ENCODE measurements at places on chromosomes 3 and 15.

GRCh38 chr3:23202921-23203707, at the start of gene UBE2E2:
Gene UBE2E2, plus strand, starts transcription at chr3:23203327.
- DNase-seq = peak; percentile 38

GRCh38 chr3:141498598-141499223, 11.9 kb downstream of the RASA2 start:
- no peak for DNase-seq

- DNase-seq = no peak
Measured at GRCh38 chr3:138471481-138471880, 37.1 kb downstream of the ESYT3 start.

DNA sequence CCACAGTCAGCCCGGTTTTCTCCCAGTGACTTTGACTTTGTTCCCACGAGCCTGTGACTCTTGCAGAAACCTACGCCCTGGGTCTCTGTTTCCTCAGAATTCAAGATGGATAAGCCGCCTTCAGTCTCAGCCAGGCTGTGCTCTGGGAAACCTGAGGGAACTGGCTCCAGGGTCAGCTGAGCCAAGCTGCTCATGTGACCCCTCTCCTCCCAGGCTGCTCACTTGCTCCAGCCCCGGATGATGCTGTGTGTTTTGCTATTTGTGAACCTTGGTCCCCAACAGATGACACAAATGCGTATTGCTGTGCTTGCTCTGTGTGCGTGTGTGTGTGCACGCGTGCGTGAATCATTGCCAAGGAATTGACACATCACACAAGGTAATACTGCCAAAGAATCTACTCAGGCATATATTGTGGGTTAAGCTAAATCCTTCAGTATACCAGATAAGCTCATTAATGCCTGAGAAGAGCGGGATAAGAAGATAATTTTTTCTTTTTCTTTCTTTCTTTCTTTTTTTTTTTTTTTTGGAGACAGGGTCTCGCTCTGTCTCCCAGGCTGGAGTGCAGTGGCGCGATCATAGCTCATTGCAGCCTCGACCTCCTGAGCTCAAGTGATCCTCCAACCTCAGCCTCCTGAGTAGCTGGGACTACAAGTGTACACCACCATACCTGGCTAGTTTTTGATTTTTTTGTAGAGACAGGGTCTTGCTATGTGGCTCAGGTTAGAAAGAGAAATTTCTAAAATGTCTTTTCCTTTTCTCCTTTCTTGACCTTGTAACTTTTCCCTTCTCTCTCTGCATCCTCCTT, 29.2 kb upstream of the UMPS start:
- DNase-seq = no peak

DNA sequence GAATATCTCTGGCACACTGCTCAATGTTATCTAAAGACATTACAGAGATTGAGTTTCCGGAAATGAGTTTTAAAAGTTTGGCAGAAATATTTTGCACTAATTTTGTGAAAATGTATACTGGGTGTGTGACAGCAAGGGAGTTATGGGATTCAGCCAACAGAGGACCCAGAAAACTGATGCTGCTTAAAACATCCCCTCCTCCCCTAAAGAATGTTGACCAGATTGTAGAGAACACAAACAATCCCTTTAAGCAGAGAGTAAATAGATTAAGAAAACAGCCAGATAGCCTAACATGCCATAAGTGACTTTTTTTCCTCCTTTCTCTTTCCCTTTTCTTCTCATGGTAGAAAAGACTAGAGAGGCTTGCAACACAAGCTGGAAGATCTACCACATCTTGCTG, 928.0 kb upstream of the ALCAM start:
- no peak for DNase-seq

DNA sequence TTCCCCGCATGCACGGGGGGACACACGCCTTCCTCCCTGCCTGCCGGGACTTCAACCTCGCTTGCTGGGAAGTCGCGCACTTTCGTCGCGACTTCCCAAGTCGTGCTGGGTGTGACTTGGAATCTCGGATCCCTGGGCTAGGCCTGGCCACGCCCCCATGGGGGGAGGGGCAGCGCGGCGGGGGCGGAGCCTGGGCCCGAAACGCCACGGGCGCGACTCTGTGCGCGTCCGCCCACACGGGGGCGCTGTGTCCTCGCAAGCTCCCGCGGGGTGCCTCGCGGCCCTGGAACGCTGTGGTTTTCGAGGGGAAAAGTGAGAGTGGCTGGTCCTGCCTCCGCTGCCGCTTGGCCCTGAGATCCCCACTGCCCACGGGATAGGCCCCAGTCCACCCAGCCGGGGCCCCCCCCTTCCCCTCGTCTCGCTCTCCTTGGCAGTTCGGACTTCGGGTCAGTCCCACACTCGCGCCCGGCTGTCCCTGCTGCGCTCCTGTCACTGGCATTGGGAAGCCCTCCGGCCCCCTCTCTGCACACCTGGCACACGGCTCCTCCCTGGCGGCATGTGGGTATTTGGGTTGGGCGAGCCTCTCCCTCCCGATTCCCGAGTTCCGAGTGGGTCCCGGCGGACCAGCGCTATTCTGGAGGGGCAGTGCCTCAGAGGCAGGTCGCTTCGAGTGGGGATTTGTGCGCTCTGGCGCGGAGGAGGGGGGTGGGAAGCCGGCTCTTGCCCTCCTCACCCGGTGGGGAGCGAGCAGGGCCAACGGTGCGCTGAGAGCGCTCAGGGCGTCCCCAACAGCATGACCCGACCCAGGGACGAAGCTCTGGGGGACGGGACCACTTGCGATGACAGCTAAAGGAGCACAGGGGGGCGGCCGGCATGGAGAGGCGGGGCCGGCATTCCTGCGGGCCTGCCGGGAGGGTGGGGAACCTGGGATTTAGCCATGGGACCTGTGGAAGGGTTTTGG, 23.6 kb downstream of the SEC61A1 start:
- DNase-seq = peak; percentile 60

- no peak for DNase-seq
Measured at GRCh38 chr3:55074796-55075195, 146.9 kb upstream of the LRTM1 start.

DNA sequence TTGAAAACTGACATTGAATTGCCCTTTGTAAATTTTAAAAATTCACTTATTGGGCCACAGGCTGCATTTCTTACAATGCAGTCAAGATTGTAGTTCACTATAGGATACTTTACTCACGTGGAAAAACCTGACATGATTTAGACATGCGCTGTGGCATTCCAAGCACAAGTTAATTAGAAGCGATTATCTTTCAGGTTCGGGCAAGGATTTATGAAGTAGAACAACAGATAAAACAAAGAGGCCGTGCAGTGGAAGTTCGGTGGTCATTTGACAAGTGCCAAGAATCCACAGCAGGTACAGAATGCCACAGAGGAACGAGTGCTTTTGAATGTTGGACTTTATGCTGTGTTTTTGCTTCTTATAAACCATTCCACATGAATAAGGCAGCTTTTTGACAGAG, 37.8 kb downstream of the GPR171 start:
- DNase-seq = no peak

- no peak for DNase-seq
Measured at GRCh38 chr3:69738859-69739203, 433 bp upstream of the MITF start.

DNA sequence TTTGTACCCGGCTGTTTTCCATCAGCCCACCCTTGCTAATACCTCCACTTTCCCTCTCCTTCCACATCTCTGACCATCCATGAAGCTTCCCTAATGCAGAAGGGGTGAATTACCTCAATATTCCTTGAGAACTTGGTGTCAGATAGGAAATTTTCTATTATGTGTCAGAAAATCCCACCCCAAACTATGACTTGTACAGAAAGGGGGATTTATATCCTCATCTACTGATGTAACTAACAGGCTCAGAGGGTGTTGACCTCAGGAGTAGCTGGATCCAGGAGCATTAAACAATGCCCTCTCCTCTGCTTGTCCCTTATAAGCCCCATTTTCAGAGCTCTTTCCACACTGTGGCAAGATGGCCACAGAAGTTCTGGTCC, 242.8 kb upstream of the TLE3 start:
- no peak for DNase-seq

DNA sequence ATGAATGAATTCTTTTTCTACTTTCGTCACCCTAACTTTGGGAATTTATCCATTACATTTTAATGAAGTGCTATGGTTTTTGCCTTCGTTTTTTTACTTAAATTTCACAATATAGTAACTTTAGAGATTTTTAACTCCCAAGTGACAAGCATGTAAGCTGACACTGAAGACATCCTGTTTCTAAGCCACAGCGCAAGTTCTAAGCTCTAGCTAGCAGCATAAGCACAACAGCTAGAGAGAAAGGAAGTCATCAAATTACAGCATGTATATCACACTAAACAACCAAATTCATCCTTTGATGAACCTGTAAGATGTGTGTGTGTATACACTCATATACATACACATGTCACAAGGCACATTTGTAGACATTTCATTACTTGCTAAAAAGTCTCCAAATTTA, 119.3 kb downstream of the P3H2 start:
- no peak for DNase-seq

GRCh38 chr3:71388535-71389120, 194.9 kb downstream of the FOXP1 start:
- no peak for DNase-seq

DNA sequence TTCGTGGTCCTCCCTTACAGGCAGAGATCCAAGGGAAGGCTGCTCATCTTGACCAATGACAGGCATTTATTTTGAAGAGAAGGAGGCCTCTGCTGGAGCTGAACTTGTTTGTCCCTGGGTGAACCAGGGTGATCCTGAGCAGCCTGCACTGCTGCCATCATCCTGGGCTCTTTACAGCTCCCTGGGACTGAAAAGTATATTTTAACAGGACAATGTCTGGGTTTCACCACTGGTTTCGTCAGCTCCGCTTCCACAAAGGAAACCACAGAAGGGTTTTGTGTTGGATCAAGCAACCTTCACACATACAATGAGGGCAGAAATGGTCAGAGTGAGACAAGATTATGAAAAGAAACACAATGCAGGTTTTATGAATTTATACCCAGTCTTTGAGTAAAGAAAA, 400.7 kb upstream of the TPM1 start:
- no peak for DNase-seq

DNA sequence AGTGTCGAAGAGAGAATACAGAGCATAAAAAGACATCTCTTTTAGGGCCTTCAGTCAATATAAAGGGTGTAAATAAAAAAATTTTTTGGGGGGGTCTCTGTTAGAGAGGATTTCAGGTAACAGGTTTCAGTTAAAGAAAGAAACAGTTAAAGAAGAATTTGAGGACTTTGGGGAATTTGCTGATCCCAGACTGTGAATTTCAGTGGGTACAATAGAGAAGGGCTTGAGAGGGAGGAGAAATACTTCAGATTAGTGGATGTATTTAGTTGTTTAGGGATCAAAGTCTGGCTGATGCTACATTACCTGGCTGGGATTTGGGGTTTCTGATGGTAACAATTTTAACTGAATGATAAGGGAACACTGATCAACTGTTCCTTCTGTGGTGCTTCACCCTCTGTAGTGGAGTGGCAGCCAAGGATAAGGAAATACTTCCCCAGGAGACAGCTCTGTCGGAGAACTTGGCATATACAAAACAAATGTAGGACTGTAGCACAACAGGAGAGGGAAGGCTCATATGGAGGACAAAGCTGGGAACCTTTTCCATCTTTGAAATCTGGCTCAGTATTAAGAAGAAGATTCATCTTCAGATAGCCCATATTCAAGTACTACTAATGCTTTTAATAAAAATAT, 79.2 kb downstream of the MEF2A start:
- no peak for DNase-seq

DNA sequence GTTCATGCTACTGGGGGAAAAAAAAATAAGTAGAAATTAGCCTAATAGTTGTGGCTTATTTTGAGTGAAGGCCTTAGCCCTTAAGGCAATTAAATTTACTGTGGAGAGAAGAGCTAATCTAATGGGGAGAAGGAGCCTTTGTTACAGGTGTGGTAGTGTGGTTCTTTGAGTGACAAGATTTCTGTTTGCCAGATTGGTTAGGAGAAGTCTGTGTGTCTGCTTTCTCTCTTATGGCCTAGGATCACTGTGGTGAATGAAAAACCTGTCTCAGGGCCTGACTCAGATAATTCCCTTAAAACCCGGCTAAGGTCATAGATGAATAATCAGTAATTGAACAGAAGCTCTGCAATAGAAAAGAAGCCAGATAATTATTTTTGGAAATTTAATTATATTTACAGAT, 27.0 kb downstream of the OPA1 start:
- DNase-seq = no peak

- DNase-seq = no peak
Measured at GRCh38 chr3:17481116-17481515, 261.3 kb downstream of the TBC1D5 start.

DNA sequence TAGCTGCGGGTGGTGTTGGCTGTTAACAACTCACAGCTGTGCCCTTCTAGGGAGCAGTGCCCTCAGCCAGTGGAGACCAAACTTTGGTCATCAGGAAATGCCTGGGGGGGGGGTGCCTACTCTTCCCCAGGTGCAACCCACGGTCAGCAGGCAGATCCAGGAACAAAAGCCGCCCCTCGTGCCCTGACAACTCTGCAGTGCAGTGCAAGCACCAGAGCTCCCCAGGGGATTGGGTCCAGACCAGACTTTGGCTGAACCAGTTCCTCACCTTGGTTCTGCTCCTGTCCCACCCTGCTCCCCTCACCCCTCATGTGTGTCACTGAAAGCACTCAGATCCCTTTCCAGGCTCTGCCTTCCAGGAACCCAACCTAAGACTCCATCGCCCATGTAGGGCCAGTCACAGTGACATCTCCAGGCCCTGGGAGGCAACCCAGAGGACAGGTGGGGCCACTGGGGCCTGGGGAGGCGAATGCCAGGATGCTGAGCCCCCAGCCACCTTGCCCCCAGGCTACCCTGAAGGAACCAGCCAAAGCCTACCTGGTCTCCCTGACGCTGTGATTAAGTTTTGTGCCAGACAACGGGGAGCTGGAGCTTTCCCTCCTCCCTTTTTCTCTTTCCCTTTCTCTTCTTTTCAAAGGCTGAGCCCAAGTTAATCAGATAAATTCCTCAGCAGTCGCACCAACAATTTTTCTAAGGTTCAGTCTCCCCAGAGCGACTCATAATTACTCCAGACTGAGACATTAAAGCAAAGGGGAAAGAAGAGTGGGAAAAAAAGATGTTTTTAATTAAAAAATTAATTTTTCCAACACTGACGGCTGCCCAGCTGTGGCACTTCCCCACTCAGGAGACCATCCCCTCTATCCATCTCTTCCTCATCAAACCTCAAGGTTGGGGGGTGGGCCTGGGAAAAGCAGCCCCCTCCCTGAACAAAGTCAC, 207.5 kb upstream of the LINGO1 start:
- DNase-seq = no peak

- DNase-seq = peak; percentile 21
Measured at GRCh38 chr3:63979093-63979885, 44.0 kb downstream of the PSMD6 start.

DNA sequence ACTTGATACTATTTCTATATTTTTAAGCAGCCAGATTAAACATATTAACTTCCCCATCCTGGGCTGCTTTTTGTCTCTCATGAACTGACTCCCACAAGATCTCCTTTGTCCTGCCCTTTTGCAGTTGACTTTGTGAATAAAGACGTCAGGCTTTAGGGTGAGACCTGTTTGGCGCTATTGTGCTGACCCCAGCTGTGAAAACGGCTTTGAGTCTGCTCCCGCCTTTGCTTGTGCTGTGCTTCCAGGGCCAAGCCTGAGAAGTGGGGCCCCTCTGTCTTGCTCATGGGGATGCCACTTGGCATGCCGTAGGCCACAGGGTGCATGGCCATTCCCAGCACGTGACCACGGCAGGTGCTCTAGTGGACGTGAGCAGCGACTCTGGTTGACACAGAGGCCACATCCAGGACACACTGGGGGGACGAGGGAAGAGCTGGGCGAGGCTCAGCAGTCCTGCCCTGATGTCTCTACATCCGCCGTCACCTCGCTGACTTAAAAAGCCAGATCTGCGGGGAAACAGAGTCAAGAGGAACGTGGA, 268.9 kb upstream of the LYSMD4 start:
- no peak for DNase-seq
